ENCODE measurements at places on chromosomes 11 and 22. TPM values are rescaled to one million over a fixed set of nuclear protein-coding genes. Genes with fewer than 3 reads are reported as not detected.

DNA sequence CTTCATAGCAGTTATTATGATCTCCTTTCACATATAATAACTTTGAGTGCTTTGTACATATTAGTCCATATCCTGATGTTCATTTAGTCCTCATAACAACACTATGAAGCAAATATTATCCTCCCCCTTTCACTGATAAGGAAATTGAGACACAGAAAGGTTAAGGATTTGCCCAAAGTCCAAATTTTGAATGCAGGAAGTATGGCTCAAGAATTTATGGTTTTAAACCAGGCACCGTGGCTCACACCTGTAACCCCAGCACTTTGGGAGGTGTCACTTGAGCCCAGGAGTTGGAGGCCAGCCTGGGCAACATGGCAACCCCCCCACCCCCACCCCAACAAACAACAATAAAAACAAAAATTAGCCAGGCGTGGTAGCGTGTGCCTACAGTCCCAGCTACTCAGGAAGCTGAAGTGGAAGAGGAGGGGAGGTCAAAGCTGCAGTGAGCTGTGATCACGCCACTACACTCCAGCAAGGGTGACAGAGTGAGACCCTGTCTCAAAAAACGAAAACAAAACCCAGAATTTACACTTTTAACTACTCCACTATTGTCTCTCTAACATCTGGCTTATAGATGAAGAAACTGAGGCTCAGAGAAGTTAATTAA, 8.6 kb downstream of the CCDC34 start:
- DNase-seq, result no peak

DNA sequence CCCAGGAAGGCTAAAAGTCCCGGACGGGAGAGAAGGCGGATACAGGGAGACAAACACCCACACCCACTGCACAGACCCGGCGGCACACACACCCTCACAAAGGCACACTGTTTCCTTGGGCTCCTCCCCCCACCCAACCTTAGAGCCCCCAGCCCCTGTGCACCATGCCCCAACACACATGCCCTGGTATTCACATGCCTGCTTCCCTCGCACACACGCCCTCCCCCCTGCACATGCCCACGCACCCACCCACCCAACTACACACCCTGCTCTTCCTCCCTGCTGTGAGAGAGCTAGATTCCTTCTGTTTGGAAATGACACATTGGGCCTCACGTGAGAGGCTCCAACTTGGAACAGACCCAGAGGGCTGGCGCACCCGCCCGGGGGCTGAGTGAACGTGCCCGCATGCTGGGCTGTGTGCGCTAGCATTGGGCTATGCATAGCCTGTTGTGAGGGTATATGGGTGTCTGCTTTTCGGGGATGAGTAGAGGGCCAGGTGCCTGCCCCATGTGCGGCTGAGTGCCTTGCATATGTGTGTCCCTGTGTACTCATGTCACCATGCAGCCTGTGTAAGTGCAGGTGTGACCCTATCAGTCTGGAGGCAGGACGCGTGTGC, 518 bp upstream of the CHRM1 start:
- no peak for DNase-seq

DNA sequence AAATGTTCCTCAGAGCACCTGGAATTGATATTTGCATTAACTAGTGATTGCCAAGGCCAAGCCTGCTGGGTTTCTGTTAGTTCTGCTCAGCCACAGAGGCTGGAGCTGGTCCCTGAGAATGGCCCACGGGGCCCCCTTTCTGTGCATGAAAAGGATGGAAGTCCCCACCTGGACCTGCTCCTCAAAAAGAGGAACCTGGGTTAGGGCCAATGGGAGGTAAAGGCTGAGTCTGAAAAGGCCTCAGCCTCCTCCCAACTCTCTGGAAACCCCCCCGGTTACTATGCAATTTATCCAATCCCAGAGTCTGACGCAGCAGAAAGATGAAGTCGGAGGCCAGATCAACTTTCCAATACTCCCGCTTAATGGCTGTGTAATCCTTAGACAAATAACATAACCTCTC, 6.8 kb upstream of the CREB3L1 start:
- no peak for DNase-seq

GRCh38 chr22:18000441-18001039, 23.8 kb downstream of the MICAL3 start:
- no peak for DNase-seq

Gene SYT7
- total RNA-seq, result 0.20 TPM

- DNase-seq, result no peak
These were observed 14.9 kb upstream of the PDGFB start for GRCh38 chr22:39259666-39260065.

Gene SLC22A8
- not detected for total RNA-seq
